ENCODE measurements at places on chromosomes 1 and 21.
A peak's percentile ranks its signal among the peaks of the same experiment; 100 is the strongest.

GRCh38 chr1:16905110-16905867 lies 9.5 kb downstream of the RNU1-2 start:
- peak; percentile 90 for DNase-seq

DNA sequence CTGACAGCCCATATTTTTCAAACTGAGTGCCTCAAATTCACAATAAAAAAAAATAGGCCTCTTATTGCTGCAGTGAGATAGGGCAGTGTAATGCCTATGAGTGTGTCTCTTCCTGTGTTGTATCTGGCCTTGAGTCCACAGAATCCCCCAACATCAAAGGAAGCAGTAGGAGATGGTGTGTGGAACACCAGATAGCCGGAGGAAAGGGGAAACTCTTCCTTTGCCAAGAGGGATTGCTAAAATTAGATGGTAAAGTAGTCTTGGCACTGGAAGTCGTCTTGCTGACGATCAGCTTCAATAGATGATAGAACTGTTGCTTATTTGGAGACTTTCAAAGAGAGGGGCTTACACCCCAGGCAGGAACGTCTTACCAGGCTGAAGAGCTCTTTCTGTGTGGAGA lies 51.8 kb downstream of the RUNX1 start:
- no peak for DNase-seq

GRCh38 chr1:61330018-61330417 lies 247.7 kb downstream of the NFIA start:
- no peak for DNase-seq

GRCh38 chr21:25855576-25855975 lies 120.8 kb downstream of the GABPA start:
- DNase-seq: no peak

DNA sequence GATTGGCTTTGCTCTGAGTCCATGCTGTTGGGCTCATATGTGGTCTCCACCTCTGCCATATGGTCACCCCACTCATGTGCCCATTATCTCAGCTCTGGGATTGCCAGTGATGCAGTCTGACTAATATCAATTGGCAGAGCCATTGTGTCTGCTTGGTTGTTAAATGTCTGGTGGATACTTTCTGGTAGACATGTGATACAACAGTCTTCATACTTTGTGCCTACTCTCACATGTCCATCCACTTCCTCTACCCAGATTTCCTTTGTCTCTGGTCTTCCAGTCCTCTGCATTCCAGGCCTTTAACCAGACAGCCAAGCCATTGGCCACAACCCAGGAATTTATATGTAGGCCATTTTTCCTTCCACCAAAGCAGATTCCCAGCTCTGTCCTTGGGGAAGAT lies 30.8 kb upstream of the DIPK1A start:
- DNase-seq: no peak

GRCh38 chr1:201739492-201740085 lies 89.4 kb upstream of the IPO9 start:
- DNase-seq: no peak

DNA sequence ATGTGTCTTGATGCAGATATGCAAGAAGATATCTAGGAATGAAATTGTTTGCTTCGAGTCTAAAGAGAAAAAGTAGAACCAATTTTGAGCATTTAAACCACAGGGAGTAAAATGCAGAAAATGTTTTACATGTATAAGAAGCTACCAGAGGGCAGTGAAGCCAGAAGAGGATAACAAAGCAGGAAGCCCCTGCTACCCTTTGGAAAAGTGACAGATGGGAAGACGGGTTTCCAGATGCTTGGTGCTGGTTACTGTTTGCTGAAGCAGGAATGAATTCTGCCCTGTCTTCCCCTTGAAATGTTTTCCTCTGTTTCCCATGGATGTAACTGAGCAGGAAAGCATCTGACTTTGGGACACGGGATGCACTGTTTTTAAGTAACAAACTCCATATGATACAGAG lies 822.2 kb downstream of the MRPL39 start:
- no peak for DNase-seq

DNA sequence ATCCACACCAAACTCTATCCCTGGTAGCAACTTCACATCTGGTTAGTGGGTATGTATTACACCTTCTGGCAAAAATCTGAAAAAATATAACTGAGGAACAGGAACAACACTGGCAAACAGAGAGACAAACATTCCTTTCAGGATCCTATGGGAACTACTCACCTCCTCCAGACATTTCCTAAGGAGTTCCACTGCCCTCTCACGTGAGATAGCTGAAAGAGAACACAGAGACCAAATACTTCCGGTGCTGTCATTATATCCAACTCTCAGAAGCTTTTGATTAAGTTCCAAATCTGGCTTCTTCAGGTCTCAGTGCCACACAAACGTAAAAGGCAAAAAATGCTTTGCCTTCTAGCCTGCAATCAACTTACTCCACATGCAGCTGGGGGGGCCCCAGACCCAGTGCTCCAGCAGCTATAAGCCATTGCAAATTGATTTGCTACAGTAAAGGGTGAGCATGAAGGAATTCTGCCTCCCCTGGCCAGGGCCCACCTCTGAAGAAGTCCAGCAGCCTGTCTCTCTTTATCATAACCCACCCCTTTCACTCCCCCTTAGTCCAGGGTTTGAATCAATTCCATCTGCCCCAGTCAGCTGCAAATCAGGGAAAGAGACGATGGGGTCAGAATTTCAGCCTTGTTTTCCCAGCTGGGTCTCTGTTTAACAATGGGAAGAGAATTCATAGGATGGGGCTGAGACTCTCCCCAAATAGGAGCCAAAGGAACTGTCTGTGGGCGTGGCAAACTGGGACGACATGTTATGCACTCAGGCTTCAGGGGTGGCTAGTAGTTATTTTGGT lies 32.2 kb downstream of the TFAP2E start:
- DNase-seq: no peak

GRCh38 chr1:147080671-147081394 lies 91.4 kb downstream of the PRKAB2 start:
- DNase-seq: no peak

- no peak for DNase-seq
Measured at GRCh38 chr1:45328680-45329079, 2.0 kb downstream of the HPDL start.

- DNase-seq: no peak
Measured at GRCh38 chr1:79197421-79197820, 190.9 kb upstream of the ADGRL4 start.

- DNase-seq: no peak
Measured at GRCh38 chr1:32239337-32239736, 7.7 kb upstream of the FAM167B start.

GRCh38 chr1:175388285-175388684 lies 195.7 kb upstream of the KIAA0040 start:
- no peak for DNase-seq

- no peak for DNase-seq
Measured at GRCh38 chr1:203229471-203230135, at the start of gene CHIT1. CHIT1 (minus strand) TSS chr1:203229673; CDS start chr1:203229636, 37 bp downstream.

DNA sequence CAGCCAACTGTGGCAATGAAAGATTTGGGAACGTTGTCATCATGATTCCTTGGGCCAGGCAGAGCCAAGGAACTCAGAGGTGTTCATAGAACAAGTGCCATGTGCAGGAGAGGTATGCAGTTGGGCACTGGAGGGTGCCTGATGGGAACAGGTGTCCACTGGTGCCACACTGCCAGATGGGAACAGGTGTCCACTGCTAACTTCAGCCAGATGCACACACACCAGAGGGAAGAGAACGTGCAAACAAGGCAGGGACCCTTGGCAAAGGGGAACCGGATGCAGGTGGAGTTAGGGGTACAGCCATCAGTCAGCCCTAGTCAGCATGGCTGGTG lies 13.5 kb downstream of the OLFML2B start:
- no peak for DNase-seq

DNA sequence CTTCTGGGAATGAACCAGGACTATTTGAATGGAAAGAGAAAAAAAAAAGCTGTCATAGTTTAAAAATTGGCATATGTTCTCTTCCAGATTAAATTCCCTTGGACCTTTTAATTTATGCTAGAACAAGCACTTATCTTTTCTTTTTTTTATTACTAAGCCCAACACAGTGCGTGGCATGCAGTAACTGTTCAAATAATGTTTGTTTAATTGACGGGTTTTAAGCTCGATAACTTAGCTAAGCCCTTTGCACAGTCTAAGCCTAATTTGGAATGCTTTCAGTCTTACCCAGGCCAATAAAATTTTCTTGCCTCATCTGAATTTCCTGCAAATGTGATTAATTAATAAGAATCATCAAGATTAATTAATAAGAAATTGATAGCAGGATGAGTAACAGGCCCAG lies 39.3 kb upstream of the EDEM3 start:
- DNase-seq: no peak

GRCh38 chr1:238018214-238018613 lies 127.5 kb upstream of the ZP4 start:
- no peak for DNase-seq

- DNase-seq: no peak
Measured at GRCh38 chr1:12565094-12565965, 52.7 kb downstream of the DHRS3 start.

DNA sequence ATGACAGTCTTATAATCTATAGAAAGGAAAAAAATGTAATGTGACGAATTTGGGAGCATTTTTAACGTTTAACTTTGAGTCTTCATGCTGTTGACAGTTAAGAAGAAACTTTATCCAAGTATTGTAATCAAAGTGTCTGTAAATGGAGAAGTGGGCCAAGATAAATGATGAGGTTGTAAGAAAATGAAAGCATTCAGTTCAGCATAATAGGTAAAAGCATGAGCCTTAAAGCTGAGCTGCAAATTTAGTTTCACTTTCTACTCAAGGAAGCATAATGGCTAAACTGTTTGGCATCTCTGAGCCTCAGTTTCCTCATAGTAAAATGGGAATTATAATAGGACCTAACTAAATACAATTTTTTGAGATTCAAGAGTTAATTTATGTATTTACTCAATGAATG lies 1554.8 kb downstream of the KCNT2 start:
- DNase-seq: no peak

- no peak for DNase-seq
Measured at GRCh38 chr1:180183426-180183825, 28.8 kb downstream of the QSOX1 start.

GRCh38 chr1:243268751-243269460 lies 13.1 kb downstream of the SDCCAG8 start:
- no peak for DNase-seq

DNA sequence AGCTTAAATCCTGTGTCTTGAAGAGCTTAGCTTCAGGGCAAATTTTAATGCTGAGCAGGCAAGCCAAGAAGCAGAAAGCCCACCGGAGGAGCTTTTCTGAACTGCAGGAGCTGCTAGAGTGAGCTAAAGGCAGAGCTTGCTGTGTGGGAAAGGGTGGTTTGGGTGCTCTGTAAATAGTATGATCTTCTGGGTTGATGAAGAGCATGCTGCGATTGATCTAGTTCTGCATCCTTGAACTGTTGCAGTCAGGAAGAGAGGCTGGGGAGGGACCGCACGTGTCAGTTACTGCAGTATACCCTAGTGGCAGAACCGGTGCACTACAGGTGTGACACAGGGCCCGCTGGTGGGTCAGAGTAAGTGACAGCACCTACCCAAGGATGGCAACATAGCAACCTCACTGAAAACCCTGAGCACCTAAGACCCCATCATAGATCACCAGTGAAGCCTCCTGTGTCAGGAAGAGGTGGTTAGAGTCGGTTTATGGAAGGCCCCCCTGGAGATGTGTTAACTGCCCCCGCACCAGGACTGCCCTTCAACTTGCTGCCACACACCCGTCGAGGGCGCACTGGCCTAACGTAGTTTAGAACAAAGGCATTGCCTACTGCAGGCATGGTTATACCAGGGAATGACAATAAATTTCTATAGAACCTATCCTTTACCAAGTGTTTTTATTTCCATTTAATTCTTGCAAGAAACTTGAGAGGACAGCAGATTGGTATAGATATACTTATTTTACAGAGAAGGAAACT lies 146.0 kb upstream of the KIAA0040 start:
- no peak for DNase-seq

DNA sequence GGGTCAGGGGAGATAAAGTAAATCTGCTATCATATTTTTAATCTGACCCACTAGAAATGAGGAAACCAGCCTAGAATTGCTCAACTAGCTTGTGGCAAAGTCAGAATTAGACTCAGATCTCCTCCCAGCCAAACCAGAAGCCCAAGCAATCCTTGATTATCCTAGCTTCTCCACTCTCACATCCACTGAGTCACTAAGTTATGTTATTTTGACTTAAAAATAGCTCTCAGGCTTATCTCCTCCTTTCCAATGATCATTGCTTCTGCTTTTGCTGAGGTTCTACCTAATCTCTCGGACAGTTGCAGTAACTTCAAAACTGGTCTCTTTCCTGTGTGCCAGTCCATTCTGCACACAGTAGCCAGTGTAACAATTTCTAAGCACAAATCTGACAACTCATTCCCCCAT lies 22.9 kb downstream of the OVAAL start:
- DNase-seq: no peak

DNA sequence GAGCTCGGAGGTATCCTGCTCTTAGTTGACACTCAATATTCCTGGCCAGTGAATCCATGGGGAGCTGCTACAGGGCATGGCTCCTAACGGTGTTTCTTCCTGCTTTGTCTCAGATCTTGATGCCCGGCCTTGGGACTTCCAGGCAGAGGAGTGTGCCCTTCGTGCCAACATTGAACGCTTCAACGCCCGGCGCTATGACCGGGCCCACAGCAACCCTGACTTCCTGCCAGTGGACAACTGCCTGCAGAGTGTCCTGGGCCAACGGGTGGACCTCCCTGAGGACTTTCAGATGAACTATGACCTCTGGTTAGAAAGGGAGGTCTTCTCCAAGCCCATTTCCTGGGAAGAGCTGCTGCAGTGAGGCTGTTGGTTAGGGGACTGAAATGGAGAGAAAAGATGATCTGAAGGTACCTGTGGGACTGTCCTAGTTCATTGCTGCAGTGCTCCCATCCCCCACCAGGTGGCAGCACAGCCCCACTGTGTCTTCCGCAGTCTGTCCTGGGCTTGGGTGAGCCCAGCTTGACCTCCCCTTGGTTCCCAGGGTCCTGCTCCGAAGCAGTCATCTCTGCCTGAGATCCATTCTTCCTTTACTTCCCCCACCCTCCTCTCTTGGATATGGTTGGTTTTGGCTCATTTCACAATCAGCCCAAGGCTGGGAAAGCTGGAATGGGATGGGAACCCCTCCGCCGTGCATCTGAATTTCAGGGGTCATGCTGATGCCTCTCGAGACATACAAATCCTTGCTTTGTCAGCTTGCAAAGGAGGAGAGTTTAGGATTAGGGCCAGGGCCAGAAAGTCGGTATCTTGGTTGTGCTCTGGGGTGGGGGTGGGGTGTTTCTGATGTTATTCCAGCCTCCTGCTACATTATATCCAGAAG lies 16.7 kb downstream of the ALX3 start:
- DNase-seq: no peak

DNA sequence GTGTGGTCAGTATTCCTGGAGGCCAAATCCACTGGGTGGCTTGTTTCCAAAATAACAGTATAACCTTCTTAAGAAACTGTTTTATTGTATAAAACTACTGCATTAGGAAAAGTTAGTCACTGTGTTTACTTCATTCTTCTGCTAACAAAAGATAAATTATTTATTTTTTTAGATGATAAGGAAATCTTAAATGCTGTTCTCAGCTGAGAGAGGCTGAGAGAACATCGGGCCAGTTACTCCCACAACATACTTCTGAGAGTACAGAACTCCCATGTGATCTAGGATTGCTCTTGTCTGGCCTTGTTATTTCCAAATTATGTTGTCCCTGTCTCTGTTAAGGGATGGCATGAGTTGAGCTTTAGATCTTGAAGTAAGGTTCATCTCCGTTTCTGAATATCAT lies 96.7 kb upstream of the CXADR start:
- no peak for DNase-seq
